ENCODE measurements at places on chromosomes 2 and 18. TPM values are rescaled to one million over a fixed set of nuclear protein-coding genes. Genes with fewer than 3 reads are reported as not detected.

The SERPINB13 gene
- not detected for total RNA-seq

The IL1F10 gene
- total RNA-seq, result not detected

The EML6 gene
- total RNA-seq, result 0.58 TPM

The IL1RL1 gene
- 1.1 TPM for total RNA-seq

The METAP1D gene
- total RNA-seq, result 5.4 TPM

The PLGLB2 gene
- total RNA-seq, result 0.38 TPM

The OTOS gene
- total RNA-seq, result not detected

The CFAP65 gene
- not detected for total RNA-seq

The MAP3K19 gene
- not detected for total RNA-seq

The HOXD1 gene
- under 0.01 TPM for total RNA-seq

The IRS1 gene
- 19.6 TPM for total RNA-seq
